ENCODE measurements at places on chromosomes 13 and 19. TPM values are rescaled to one million over a fixed set of nuclear protein-coding genes. Genes with fewer than 3 reads are reported as not detected.

Gene PSPN
- total RNA-seq, result 1.5 TPM

Gene IGSF23
- total RNA-seq, result not detected

Gene FAM83E
- total RNA-seq, result 5.1 TPM

Gene TSPAN16
- not detected for total RNA-seq

Gene AKAP11
- total RNA-seq, result 38.7 TPM

Gene KLK3
- not detected for total RNA-seq

Gene ZNF429
- 3.0 TPM for total RNA-seq

Gene PRTN3
- total RNA-seq, result not detected

GRCh38 chr13:60494296-60494695, 97.3 kb downstream of the TDRD3 start:
- no peak for DNase-seq
- H3K4me3 ChIP-seq, result no peak overlapping the region
- H3K36me3 ChIP-seq, result peaks cover 25% of the 10 kb centered on the region
- no peaks in the 10 kb centered on the region for H3K4me1 ChIP-seq

DNA sequence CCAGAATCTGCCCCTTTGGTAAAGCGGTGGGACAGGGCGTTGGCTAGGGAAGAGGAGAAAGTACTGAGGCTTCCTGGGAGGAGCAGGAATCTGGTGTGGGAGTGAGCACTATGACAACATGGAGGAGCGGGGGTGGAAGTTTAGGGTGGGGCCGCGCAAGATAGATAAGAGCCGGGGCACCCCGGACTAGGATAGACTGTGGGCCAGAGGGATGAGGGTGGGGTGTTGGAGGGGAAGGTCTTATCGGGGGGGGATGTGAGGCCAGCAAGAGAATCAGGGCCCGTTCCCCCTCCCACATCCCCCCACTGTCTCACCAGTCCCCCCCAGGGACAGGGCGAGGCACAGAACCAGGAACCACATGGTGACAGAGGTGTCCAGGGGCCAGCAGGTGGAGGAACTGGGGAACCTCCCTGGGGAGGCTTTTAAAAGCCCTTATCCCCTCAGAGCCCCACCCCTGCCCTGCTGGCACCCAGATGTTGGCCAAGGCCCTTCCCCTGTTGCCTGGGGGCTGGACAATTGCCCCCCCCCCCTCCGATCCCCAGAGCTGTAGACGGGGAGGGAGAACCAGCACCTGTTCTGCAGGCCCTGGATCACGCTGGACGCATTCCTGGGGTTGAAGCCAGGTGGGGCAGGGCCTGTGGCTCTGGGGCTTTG, at the start of gene KLK1:
TSS of gene KLK1 (minus strand) at position 399 of the 654 bp plus-strand sequence. CDS start at position 360, 39 bp downstream.
- H3K27me3 ChIP-seq, result peaks cover 40% of the 10 kb centered on the region
- H3K4me1 ChIP-seq, result peaks cover 21% of the 10 kb centered on the region
- DNase-seq, result no peak
- H3K36me3 ChIP-seq, result no peaks in the 10 kb centered on the region
- H3K4me3 ChIP-seq, result no peak within 1 kb of the TSS
- no peak within 1 kb of the TSS for H3K27ac ChIP-seq

- no peak for DNase-seq
- H3K4me3 ChIP-seq, result no peak overlapping the region
- H3K4me1 ChIP-seq, result no peaks in the 10 kb centered on the region
- peaks cover 14% of the 10 kb centered on the region for H3K27me3 ChIP-seq
- no peaks in the 10 kb centered on the region for H3K36me3 ChIP-seq
- H3K27ac ChIP-seq, result no peak overlapping the region
Observed at GRCh38 chr13:113918580-113918979, 54.7 kb upstream of the GAS6 start.

DNA sequence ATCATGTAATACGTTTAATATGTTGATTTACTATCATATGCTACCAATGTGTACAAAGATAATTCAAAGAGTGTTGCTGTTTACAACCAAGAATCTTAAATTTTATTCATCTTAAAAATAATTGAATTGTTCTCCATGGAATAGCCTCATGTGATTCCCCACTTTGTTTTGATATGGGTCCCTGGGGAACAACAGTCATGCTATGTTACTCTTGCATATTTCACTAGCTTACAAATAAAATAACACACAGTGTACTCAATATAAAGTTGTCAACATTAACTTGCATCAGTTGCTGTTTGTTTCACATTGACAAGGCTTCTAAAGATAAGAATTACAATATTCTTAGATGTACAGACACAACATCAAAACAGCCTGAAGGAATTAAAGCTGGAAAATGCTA, 2.3 kb downstream of the ENOX1 start:
- H3K27me3 ChIP-seq, result peaks cover 39% of the 10 kb centered on the region
- H3K4me3 ChIP-seq, result no peak overlapping the region
- no peak overlapping the region for H3K27ac ChIP-seq

DNA sequence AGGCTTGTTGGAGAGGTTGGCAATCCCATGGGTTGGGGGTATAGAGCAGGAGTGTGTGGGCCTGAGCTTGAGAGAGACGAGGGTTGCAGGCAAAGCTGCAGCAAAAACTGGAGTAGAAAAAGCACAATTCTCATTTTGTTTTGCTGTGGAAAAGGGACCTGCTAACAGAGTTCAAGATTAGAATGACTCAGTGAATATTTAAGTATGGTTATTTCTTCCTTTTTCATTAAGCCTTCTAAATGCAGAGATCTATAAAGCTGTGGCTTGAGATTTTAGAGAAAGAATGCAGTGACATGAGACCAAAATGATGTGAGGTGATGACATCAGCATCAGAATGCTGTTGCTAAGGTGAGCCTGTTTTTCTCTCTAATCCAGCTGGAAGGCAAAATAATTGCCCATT, 10.8 kb upstream of the MBNL2 start:
- H3K4me3 ChIP-seq, result no peak overlapping the region
- H3K27me3 ChIP-seq, result peaks cover 2% of the 10 kb centered on the region

GRCh38 chr13:112053744-112054615, 13.0 kb upstream of the SOX1 start:
- no peak overlapping the region for H3K27ac ChIP-seq
- DNase-seq, result no peak
- peaks cover 55% of the 10 kb centered on the region for H3K27me3 ChIP-seq
- peaks cover 5% of the 10 kb centered on the region for H3K36me3 ChIP-seq

- no peak overlapping the region for H3K4me3 ChIP-seq
- H3K27ac ChIP-seq, result no peak overlapping the region
- no peaks in the 10 kb centered on the region for H3K4me1 ChIP-seq
- no peak for DNase-seq
- H3K27me3 ChIP-seq, result no peaks in the 10 kb centered on the region
Observed at GRCh38 chr13:34391076-34391475, 551.0 kb upstream of the NBEA start.

- H3K36me3 ChIP-seq, result peaks cover 6% of the 10 kb centered on the region
- DNase-seq, result no peak
- peaks cover 68% of the 10 kb centered on the region for H3K4me1 ChIP-seq
- H3K4me3 ChIP-seq, result peak overlapping the region; percentile 86
- H3K27me3 ChIP-seq, result no peaks in the 10 kb centered on the region
Observed at GRCh38 chr13:30735872-30736175, 481 bp downstream of the ALOX5AP start.
